ENCODE measurements at places on chromosomes 7 and 10. TPM values are rescaled to one million over a fixed set of nuclear protein-coding genes. Genes with fewer than 3 reads are reported as not detected.
A peak's percentile ranks its signal among the peaks of the same experiment; 100 is the strongest.

DNA sequence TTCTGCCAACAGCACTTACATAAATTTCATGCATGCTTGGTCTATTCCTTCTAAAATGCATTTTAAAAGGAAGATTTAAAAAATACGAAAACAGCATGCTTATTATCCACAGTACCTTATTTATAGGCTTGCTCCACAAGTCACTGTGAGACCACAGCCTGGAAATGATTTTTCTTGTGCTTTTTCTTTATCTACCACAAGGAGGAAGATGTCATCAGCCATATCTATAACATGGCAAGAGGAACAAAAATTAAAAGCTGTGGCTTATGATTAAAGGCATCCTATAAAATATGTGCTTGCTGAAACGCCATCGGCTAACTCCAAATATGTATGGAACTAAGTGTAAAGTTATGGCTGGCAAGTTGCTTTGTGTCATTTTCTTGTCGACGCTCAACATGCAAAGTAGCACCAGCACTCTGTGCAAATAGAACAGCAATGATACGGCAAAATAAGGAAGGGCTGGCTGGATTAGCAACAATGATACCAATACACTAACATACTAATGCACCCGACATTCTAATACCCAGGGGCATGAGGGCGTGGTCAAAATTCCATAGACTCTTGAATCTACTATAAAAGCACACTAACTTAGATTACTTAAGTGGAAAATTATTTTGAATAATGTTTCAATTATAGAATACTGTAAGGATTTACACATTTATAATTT, 41.2 kb upstream of the AKR1E2 start:
- no peak overlapping the region for H3K4me3 ChIP-seq
- no peaks in the 10 kb centered on the region for H3K27me3 ChIP-seq
- no peaks in the 10 kb centered on the region for H3K4me1 ChIP-seq
- no peak for DNase-seq

DNA sequence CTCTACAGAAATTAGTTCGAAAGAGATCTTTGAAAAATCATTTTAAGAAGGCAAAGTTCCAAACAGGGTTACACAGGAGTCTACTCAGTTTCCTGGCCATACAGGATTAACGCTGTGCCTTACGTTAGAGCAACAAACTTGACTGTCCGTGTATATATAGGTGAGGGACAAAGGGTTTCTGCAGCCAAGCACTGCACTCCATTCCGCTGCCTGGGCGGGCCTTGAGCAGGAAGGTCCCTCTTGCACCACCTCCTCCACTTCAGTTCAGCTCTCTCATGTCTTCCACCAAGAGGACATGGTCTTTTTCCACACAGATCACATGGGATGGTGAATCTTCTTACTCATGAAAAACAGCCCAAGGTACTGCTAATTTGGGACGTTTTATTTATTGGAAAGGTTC, 43.2 kb downstream of the MCMBP start:
- H3K27ac ChIP-seq, result no peak overlapping the region
- H3K27me3 ChIP-seq, result no peaks in the 10 kb centered on the region
- DNase-seq, result no peak
- H3K4me3 ChIP-seq, result no peak overlapping the region
- peaks cover 6% of the 10 kb centered on the region for H3K36me3 ChIP-seq

DNA sequence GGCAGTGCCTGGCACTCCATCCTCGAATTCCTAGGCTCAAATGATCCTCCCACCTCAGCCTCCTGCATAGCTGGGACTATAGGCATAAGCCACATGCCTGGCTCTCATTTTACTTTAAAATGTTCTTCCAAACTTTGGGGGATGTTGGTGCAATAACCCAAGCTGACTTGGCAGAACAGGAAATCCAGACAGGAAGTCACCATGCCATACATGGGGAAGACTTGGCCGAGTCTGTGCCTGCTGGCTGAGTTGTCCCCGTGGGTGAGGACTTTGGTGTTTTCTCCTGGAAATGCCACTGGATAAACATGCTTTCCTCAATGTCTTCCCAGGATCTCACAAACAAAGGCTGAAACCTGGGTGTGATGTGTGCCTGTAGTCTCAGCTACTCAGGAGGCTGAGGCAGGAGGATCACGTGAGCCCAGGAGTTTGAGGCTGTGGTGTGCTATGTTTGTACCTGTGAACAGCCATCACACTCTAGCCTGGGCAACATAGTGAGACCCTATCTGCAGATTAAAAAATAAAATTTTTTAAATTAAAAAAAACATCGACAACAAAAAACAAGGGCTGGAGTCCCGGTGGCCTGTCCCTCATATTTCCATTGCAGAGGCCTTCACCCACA, 19.8 kb downstream of the HKDC1 start:
- DNase-seq, result no peak
- no peak overlapping the region for H3K4me3 ChIP-seq
- peak overlapping the region; percentile 18 for H3K27ac ChIP-seq
- H3K27me3 ChIP-seq, result no peaks in the 10 kb centered on the region
- H3K4me1 ChIP-seq, result no peaks in the 10 kb centered on the region
- H3K36me3 ChIP-seq, result no peaks in the 10 kb centered on the region

DNA sequence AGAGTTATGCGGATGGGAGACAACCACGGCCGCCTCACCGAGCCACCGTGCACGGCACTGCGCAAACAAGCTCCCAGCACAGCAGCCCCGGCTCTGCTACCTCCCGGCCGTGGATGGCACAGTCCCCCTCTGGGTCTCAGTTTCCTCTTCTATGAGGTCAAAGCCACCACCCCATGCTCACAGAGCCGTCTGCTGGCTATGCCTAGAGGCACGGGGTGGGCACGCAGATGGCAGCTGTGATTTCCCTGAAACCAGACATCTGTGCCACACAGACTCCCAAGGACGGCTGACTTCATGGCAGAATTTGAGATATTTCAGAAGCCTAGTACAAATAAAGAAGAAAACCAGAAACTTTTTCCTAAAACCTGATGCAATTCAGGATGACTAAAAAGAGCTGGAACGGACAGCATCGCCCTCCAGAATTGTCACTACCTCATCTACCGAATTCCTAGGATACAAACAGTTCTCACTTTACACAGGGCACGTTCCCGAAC, 73.2 kb downstream of the AMZ1 start:
- DNase-seq, result no peak
- H3K27ac ChIP-seq, result no peak overlapping the region
- H3K36me3 ChIP-seq, result no peaks in the 10 kb centered on the region
- peaks cover 65% of the 10 kb centered on the region for H3K4me1 ChIP-seq

DNA sequence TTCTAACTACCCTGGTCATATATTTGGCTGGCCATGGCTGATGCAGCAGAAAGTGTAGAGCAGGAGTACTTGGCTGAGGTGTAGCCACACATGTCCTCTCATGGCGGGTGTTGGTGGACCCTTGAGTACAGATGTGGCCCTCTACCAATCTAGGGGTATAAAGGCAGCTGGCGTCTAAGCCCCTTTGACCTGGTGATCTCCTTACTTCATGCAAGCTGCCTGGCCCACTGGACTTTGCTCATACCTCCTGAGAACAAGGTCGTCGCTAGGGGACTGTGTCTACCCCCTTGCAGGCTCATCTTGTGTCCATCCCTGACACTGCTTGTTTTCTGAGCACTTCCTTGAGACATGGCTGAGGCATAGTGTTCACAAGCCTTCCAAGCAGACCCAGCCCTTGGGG, 287.8 kb downstream of the RPS24 start:
- H3K36me3 ChIP-seq, result no peaks in the 10 kb centered on the region
- H3K27me3 ChIP-seq, result no peaks in the 10 kb centered on the region
- no peak for DNase-seq
- H3K4me1 ChIP-seq, result no peaks in the 10 kb centered on the region

- no peaks in the 10 kb centered on the region for H3K36me3 ChIP-seq
- H3K27me3 ChIP-seq, result no peaks in the 10 kb centered on the region
- no peak for DNase-seq
- H3K4me1 ChIP-seq, result no peaks in the 10 kb centered on the region
- H3K4me3 ChIP-seq, result no peak overlapping the region
- H3K27ac ChIP-seq, result no peak overlapping the region
These were observed 127.8 kb upstream of the ADCY1 start for GRCh38 chr7:45446195-45446944.

GRCh38 chr10:86155054-86155921, 211.3 kb downstream of the GRID1 start:
- no peak overlapping the region for H3K27ac ChIP-seq
- DNase-seq, result no peak
- no peaks in the 10 kb centered on the region for H3K36me3 ChIP-seq
- no peaks in the 10 kb centered on the region for H3K4me1 ChIP-seq
- no peak overlapping the region for H3K4me3 ChIP-seq
- no peaks in the 10 kb centered on the region for H3K27me3 ChIP-seq

GRCh38 chr10:5556576-5556975, 31.8 kb downstream of the CALML3 start:
- no peaks in the 10 kb centered on the region for H3K27me3 ChIP-seq
- H3K27ac ChIP-seq, result no peak overlapping the region
- H3K4me1 ChIP-seq, result no peaks in the 10 kb centered on the region
- no peaks in the 10 kb centered on the region for H3K36me3 ChIP-seq

DNA sequence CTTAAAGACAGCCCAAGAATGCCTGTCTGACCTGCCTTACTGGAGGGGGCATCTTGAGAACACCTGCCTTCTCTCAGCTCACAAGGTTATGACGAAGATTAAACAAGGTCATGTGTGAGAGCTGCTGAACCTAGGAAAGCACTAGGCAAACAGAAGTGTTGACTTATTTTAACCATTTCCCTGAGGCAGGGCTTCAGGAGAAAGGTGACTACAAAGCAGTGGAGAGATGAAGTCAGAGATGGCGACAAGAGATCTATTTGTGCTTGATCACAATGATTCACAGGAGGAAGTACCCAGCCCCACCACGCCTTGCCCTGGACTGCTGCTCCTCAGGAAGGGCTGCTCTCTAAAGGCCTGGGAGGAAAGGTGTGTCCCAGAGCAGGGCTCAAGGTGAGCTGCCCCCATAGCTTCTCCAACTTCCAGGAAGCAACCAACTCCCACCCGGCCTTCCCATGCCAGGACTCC, 27.8 kb downstream of the STN1 start:
- H3K4me3 ChIP-seq, result no peak overlapping the region
- peaks cover 49% of the 10 kb centered on the region for H3K36me3 ChIP-seq
- H3K27ac ChIP-seq, result peak overlapping the region; percentile 84
- no peaks in the 10 kb centered on the region for H3K27me3 ChIP-seq

- no peaks in the 10 kb centered on the region for H3K27me3 ChIP-seq
- peaks cover 37% of the 10 kb centered on the region for H3K36me3 ChIP-seq
- H3K27ac ChIP-seq, result no peak overlapping the region
- H3K4me1 ChIP-seq, result no peaks in the 10 kb centered on the region
- no peak for DNase-seq
These were observed 44.6 kb upstream of the VDAC2 start for GRCh38 chr10:75165684-75166622.

- no peak overlapping the region for H3K4me3 ChIP-seq
- no peak for DNase-seq
- no peaks in the 10 kb centered on the region for H3K27me3 ChIP-seq
- no peaks in the 10 kb centered on the region for H3K36me3 ChIP-seq
These were observed 89.3 kb downstream of the MRPL32 start for GRCh38 chr7:43021431-43021830.

DNA sequence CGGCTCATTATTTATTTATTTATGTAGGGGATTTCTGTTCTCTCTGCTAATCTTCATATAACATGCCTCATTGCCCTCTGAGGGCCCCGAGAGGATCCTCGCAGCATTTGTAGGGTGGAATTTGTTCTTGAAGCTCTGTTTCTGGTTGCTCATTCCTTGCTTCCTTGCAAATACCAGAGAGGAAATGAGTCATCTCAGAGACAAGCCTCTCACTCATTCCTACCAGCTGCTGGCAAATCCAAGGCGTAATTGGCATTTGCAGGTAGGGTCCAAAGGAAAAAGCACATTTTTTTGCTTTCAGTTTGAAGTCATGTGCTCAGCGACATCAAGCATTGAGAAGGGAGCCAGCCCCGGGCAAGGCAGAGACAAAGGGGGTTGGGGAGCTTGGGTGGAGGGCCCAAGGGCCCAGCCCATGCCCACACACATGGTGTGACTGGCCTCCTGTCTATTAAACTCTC, 501.6 kb downstream of the GALNT17 start:
- no peak overlapping the region for H3K27ac ChIP-seq
- H3K4me1 ChIP-seq, result no peaks in the 10 kb centered on the region
- DNase-seq, result no peak
- H3K27me3 ChIP-seq, result no peaks in the 10 kb centered on the region
- H3K36me3 ChIP-seq, result no peaks in the 10 kb centered on the region

DNA sequence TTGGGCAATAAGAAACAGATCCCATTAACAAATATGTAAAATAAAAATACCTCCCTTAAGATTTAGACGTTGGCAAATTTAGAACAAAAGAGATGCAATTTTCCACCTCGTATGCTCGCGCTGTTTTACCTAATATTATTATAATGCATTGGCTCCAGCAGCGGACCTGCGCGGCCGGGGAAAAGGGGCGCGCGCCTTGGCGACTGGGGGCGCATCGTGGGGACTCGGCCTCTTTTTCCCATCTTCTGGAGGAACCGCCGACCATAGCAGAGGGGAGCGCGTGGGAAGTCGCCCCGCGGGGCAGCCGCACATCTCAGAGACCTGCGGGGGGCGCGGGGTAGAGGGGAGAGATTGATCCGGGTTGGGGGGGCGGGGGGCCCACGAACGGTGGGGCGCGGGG, 139.4 kb upstream of the MKI67 start:
- no peaks in the 10 kb centered on the region for H3K4me1 ChIP-seq
- H3K36me3 ChIP-seq, result no peaks in the 10 kb centered on the region
- no peak for DNase-seq
- H3K4me3 ChIP-seq, result no peak overlapping the region

DNA sequence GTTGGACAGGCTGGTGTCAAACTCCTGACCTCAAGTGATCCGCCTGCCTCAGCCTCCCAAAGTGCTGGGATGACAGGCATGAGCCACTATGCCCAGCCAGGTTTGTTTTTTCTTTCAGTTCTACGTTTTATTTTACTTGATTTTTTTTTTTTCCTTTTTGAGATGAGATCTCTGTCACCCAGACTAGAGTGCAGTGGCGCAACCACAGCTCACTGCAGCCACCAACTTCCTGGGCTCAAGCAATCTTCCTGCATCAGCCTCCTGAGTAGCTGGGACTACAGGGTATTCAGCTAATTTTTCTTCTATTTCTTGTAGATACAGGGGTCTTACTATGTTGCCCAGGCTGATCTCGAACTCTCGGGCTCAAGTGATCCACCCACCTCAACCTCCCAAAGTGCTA, 24.3 kb downstream of the GDI2 start:
- H3K27me3 ChIP-seq, result no peaks in the 10 kb centered on the region
- DNase-seq, result no peak
- H3K4me1 ChIP-seq, result peaks cover 6% of the 10 kb centered on the region
- H3K4me3 ChIP-seq, result no peak overlapping the region
- H3K27ac ChIP-seq, result no peak overlapping the region
- no peaks in the 10 kb centered on the region for H3K36me3 ChIP-seq

DNA sequence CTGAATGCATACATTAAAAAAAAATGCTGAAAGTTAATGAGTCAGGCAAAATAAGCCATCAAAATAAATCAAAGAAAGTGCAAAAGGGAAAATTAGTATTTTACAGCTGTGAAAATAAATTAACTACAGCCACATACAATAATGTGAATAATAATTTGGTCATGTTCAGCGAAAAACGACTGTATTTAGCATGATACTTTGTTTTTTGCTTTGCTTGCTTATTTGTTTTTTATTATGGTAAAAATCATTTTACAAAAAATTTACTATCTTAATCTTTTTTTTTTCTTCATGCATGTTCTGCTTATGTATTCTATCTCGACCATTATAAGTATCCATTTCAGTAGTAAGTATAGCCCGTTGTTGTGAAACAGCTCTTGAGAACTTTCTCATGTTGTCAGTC, 77.1 kb downstream of the RAB18 start:
- H3K36me3 ChIP-seq, result no peaks in the 10 kb centered on the region
- H3K27me3 ChIP-seq, result no peaks in the 10 kb centered on the region
- DNase-seq, result no peak
- no peaks in the 10 kb centered on the region for H3K4me1 ChIP-seq

SDK1 gene
- 5.5 TPM for total RNA-seq

MACC1 gene
- total RNA-seq, result 28.5 TPM

ELN gene
- total RNA-seq, result 673 TPM

HYAL4 gene
- not detected for total RNA-seq

TMEM229A gene
- 0.13 TPM for total RNA-seq

UBTD1 gene
- total RNA-seq, result 30.4 TPM
